ENCODE measurements at places on chromosomes 11 and 22. TPM values are rescaled to one million over a fixed set of nuclear protein-coding genes. Genes with fewer than 3 reads are reported as not detected.
A peak's percentile ranks its signal among the peaks of the same experiment; 100 is the strongest.

DNA sequence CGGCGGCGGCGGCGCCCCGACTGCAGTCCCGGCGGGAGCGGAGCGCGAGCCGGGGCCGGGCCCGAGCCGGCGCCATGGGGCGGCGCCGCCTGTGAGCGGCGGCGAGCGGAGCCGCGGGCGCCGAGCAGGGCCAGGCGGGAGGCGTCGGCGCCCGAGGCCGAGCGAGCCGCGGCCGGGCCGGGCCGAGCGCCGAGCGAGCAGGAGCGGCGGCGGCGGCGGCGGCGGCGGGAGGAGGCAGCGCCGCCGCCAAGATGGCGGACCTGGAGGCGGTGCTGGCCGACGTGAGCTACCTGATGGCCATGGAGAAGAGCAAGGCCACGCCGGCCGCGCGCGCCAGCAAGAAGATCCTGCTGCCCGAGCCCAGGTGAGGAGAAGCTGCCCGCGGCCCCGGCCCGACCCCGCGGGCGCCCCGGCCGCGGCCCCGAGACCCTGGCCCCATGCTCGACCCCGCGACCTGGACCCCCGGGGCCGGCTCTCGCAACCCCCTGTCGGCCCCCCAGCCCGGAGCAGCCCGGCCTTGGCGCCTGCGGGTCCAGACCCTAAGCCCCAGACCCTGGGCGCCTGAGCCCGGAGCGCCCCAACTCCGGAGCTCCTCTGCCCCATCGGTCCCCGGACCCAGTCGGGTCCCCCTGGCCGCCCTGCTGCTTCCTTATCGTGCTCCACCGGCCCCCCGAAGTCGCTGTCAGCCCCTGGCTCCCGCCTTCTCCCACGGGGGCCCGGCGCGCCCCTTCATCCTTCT is at the start of gene GRK2:
Gene GRK2 (plus strand): TSS at position 25 of the 739 bp plus-strand sequence. CDS start 227 bp downstream, at position 252.
- peaks cover 60% of the 10 kb centered on the region for H3K4me1 ChIP-seq
- peaks cover 28% of the 10 kb centered on the region for H3K36me3 ChIP-seq
- H3K4me3 ChIP-seq = peak within 1 kb of the TSS; percentile 96
- DNase-seq = peak; percentile 66

ROM1 gene
- 1.4 TPM for total RNA-seq

DNA sequence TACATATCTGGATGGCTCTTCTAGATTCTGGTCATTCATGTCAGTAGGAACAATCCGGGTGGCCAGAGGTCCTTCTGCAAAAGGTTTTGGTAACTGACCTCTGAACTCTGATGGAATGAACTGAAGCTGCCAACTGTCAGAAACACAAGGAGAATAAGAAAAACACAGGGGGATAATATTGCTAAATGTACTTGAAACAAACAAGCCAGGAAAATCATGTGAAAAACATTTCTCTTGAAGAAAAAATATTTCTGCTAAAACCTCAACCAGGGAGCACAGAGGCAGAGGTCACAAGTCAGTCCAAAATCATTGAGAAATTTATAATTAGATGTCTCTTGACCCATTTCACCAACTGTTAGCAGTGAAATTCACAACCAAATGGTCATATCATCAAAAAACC is 35.2 kb downstream of the ALG9 start:
- H3K36me3 ChIP-seq = peaks cover 31% of the 10 kb centered on the region
- no peak overlapping the region for H3K27ac ChIP-seq
- no peaks in the 10 kb centered on the region for H3K27me3 ChIP-seq
- H3K4me1 ChIP-seq = peaks cover 19% of the 10 kb centered on the region
- DNase-seq = no peak
- H3K4me3 ChIP-seq = no peak overlapping the region

DNA sequence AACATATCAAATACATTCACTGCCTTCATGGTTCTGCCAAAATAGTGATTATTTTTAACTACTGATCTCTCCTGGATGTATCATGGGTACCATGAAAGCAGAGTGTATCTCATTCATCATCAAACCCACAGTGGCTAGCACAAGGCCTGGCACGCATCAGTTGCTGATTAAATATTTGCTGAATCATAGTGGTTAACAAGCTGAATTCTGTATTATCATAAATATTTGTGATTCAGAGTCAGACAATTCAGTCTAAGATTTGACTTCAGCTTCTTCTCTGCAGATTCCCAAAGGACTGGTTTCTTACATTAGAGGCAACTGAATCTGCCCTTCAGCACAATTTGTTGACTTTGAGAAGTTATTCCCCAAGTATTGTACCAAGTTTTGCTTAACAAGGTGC is 715.8 kb upstream of the LRRC4C start:
- H3K4me3 ChIP-seq = no peak overlapping the region
- no peak for DNase-seq
- H3K27ac ChIP-seq = no peak overlapping the region
- no peaks in the 10 kb centered on the region for H3K27me3 ChIP-seq

KDM4D gene
- total RNA-seq = 1.3 TPM

DNA sequence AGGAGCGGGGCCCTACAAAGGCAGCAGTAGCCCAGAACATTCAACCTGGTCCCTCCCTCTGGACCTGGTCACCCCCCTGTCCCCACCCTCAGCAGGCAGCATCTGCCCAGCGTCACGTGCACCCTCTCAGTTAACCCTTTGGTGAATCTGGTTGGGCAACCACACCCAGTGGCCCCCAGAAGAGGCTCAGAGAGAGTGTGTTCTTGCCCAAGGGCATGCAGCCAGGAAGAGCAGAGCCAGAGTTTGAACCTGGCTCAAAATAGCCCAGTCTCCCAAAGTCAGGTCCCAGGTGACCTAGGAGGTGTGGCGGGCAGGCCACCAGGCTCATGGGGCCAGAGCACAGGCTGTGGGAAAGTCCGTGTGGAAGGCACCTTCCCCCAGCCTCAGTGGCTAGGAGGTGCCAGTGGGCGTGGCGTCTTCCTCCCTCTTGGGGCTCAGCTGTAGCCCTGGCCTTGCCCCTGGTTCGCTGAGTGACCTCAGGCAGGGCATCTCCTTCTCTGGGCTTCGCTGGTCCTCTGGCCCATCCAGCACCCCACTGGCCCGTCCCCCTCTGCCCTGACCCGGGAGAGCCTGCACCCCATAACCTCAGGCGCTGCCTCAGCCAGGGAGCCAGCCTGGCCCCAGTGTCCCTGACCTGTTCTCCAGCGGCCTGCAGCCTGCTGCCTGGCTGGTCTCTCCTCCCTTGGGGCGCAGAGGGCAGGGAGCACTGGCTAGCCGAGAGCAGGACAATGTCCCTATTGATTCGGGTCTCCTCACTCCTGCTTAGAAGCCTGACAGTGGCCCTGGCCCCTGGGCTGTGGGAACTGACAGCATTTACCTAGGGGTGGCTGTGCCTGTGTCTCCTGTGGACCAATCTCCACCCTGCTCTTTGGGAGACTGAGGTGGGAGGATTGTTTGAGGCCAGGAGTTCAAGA is 7.0 kb downstream of the ALDH3B1 start:
- H3K4me1 ChIP-seq = no peaks in the 10 kb centered on the region
- H3K27ac ChIP-seq = no peak overlapping the region
- no peak for DNase-seq
- H3K4me3 ChIP-seq = no peak overlapping the region
- H3K27me3 ChIP-seq = peaks cover 3% of the 10 kb centered on the region

RIBC2 gene
- 11.2 TPM for total RNA-seq
